ENCODE measurements at places on chromosomes 3 and 15. TPM values are rescaled to one million over a fixed set of nuclear protein-coding genes. Genes with fewer than 3 reads are reported as not detected.

DNA sequence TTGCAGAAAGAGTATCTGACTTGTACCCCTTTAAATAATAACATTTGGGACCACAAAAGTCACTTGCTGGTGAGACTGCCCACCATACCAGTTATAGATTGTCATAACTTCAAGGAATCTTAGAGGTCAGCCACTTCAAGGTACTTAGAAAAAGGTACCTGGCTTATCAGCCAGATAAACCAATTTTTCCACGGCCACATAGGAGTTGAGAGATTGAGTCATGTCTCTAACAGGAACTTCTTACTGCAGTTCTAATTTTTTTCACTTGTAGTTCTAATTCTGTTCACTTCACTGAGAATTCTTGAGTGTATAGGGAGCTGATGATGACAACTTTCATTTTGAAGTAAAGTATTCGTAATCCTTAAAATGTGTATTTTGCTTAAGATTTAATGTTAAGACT lies 317.1 kb upstream of the CBLB start:
- no peak for DNase-seq

GRCh38 chr3:159929171-159930141 lies 59.2 kb upstream of the IL12A start:
- peak; percentile 34 for DNase-seq

TMEM87A gene
- 64.2 TPM for total RNA-seq

DNA sequence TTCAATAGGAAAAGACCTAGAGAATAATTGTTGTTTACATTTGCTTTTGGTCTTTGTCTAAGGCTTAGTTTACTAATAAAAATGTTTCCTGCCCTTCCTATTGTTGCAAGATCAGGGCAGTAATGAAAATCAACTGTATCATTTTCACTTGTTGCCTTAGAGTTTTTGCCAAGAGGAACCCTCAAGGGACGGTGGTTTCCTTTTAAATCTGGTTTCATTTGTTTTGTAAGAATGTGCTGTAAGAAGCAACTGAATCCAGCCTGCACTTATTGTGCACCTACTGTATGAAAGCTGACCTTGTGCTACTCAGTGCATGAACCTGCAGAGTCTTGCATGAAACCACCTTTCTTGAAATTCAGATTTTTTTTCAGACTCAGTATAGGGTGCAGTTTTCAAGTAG lies 5.3 kb downstream of the IGF1R start:
- no peak for DNase-seq

All from mucosa of descending colon (tissue), 3 donors.